ENCODE measurements at places on chromosomes 3 and 15. TPM values are rescaled to one million over a fixed set of nuclear protein-coding genes. Genes with fewer than 3 reads are reported as not detected.

DNA sequence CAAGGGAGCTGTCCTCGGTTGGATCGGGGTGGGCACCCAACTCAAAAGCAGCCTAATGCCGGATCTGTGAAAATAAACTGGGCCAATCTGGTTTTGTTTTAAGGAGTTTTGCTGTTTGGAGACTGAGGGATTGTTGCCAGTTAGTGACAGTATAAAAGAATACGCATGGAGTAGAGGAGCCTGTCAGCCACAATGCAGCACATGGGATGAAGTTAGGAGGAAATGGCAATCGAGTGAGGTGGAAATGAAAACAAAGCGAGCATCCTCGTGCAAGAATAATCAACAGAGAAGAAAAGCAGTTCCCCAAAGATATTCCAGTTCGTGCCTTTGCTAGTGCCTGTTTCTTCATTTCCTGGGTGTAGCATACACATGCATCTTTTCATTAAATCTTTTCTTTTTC is 108.4 kb upstream of the RORA start:
- no peak for DNase-seq

Gene THOC7
- total RNA-seq, result 61.6 TPM

Gene CTXN2
- total RNA-seq, result not detected

DNA sequence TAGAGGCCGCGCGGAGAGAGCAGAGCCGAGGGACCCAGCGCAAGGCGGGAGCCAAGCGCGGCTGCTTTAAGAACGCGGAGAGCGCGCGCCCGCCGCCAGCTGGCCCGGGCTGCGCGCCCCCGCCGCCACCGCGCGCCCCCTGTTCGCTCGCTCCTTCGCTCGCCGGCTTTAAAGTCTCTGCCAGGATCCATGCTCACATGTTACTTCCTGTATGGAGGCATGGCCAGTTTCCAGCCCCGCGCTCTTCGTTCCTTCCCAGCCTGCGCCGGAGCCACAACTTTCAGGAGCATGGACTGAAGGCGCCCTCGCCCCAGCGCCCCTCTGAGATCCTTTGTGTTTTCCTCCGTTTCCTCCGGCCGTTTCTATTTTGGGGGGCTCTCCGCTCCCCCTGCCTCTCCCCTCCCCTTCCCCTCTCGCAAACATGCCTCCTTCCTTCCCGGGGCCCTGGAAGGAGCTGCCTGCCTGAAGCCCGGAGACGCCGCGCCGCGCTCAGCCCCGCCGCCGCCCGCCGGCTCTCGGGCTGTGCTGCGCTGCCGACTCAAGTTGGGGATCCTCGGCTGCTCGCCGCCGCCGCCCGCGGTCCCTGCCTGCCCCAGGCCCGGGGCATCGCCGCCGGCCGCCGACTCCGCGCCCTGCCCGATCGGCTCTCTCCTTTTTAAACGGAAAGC is at the start of gene PTPRG:
Gene PTPRG, plus strand, starts transcription at position 198 of the 668 bp plus-strand sequence. CDS start 717 bp downstream, outside the sequence.
- peak; percentile 97 for DNase-seq

DNA sequence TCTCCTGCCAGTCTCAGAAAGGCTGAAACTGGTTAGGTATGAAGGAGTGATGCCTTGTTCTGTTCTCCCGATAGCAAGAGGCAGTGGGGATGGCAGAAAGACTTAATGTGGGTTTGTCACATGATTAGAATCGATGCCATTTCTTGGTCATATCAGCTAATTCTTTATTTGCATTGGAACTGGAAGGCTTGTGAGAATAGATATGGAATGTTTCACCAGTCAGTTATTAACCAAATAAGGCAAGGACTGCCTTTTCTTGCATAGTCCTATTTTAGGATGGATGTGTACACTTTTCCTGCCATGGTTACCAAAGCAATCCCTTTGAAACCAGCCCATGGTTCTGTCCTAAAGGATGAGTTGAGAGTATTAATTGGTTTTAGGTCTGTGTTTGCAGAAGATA is 33.7 kb downstream of the FILIP1L start:
- DNase-seq, result no peak

GRCh38 chr3:15973940-15974339 is 176.2 kb upstream of the ANKRD28 start:
- DNase-seq, result no peak

Gene SLC22A13
- total RNA-seq, result not detected

DNA sequence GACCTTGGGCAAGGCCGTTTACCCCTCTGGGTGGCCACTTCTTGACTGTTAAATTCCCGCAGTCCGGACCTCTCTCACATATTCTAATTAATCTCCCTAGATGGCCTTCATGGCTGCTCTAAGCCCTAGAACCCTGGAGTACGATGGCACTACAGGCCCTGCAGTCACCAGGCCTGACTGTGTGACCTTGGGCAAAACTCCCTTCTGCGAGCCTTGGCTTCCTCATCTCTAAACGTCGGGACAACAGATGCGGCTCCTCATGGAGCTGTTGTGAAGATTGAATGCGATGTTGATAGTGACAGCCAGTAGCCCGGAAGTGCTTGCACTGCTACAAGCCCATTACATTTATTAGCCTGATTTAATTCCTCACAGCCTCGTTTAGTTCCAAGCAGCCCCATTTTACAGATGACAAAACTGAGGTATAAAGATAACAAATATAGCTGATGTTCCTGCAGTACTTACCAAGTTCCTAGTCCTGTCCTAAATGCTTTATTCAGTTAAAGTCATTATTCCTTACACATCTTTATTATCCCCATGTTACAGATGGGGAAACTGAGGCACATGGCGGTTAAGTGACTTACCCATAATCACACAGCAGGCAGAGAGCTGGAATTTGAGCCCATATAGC is 10.3 kb downstream of the EPHB3 start:
- no peak for DNase-seq

DNA sequence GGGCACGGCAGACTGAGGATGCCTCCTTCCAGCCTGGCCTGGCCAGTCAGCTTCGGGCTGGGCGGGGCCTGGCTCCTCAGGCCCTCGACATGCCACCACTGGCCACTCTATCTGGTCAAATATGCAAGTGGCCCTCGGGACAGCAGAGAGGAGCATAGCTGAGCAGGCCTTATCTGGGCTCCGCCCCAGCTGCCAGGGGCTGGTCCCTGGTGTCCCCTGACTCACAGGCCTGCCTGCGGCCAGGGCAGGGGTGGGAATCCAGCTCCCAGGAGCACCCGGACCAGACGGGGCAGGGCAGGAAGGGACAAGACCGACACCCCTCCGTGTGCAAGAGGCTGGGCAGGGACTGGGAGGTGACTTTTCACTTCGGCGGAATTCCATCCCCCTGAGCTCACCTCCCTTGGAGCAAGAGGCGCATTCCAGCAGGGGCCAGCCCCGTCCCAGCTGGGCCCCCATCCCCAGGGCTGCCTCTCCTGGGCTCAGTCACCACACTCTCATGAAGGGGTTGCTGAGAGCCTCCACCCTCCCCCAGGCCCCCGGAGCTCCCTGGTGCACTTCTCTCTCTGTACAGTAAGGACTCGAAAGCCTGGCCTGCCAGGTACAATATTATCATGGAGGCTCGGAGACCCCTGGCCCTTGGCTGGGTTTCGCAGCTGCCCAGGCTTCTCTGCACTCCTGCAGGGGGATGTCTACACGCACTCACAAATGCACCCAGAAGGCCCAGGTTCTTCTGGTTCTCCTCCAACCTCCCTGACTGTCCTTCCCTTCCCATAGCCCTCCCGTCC is 29.5 kb downstream of the WNT7A start:
- DNase-seq, result no peak
